ENCODE measurements at places on chromosomes 3 and 15. TPM values are rescaled to one million over a fixed set of nuclear protein-coding genes. Genes with fewer than 3 reads are reported as not detected.

GRCh38 chr3:123833398-123833785 lies 50.7 kb downstream of the MYLK start:
- DNase-seq, result no peak
- H3K4me3 ChIP-seq, result no peak overlapping the region
- no peaks in the 10 kb centered on the region for H3K27me3 ChIP-seq
- H3K36me3 ChIP-seq, result no peaks in the 10 kb centered on the region
- no peaks in the 10 kb centered on the region for H3K4me1 ChIP-seq

- no peak for DNase-seq
- no peak overlapping the region for H3K4me3 ChIP-seq
- H3K27me3 ChIP-seq, result no peaks in the 10 kb centered on the region
- H3K27ac ChIP-seq, result no peak overlapping the region
Measured at GRCh38 chr3:48711727-48712126, 5.3 kb downstream of the IP6K2 start.

GRCh38 chr3:82002986-82003642 lies 241.7 kb upstream of the GBE1 start:
- H3K4me1 ChIP-seq, result peaks cover 9% of the 10 kb centered on the region
- H3K27ac ChIP-seq, result no peak overlapping the region
- H3K27me3 ChIP-seq, result no peaks in the 10 kb centered on the region
- H3K36me3 ChIP-seq, result no peaks in the 10 kb centered on the region

DNA sequence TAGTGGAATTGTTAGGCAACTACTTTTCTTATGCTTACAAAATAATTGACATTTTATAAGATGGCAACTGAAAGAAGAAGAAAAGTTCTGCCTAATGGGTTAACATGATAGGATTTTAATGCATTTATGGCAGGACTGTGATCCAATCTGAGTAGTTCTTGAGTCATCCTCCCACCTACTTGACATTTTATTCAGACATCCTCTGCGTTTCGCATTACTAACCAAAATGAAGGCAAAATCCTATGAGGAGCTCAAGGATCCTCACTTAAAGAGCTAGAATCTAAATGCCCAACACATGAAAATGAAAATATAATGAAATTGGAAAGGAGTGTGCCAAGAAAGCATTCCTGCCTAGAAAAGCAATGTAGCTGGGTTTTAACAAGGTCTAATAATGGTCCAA lies 581.1 kb upstream of the SEMA6D start:
- no peak overlapping the region for H3K27ac ChIP-seq
- no peaks in the 10 kb centered on the region for H3K4me1 ChIP-seq
- DNase-seq, result no peak
- H3K36me3 ChIP-seq, result no peaks in the 10 kb centered on the region

GRCh38 chr3:47399016-47399415 lies 18.2 kb downstream of the PTPN23 start:
- H3K4me3 ChIP-seq, result no peak overlapping the region
- peaks cover 64% of the 10 kb centered on the region for H3K36me3 ChIP-seq
- no peak for DNase-seq
- H3K27me3 ChIP-seq, result no peaks in the 10 kb centered on the region
- no peak overlapping the region for H3K27ac ChIP-seq
- H3K4me1 ChIP-seq, result peaks cover 15% of the 10 kb centered on the region

DNA sequence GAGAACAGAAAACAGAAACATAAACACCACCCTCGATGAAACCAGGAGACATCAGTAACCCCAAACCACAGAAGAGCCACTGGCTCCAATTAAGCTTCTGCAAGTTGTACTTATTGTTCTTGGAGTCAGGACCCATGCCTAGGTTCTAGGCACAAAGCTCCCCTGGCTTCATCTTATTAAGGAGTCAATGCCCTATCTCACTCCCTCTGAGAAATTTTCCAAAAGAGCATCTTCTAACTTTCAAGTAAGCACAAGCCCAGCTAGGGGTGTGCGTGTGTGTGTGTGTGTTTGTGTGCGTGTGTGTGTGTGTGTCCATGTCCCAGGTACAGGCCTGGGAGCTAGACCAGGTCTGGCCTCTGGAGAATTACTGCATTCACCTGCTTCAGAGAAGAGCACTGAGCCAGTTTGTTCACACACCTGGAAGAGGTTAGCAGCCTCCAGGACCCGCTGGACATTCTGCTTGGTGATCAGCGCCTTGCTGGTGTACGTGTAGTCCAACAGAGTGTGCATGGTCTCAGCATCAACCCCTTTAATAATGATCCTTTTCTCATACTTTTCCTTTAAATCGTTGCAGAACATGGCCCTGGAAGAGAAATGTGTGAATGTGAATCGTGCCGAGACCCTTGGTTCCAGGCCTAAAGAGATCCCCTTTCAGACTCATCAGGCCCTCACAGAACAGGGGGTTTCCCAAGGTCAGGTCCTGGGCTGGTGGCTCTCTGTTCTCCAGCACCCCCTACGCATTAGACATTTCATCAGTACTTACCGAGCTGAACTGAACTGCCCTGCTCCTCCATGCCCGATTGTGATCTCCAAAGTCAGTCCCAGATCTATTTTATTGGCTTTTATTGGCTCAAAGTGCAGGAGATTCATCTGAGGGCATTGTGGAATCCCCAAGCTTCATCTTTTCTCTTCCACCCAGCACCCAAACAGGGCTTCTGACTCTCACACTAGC lies 27.8 kb downstream of the KLHL6 start:
- H3K27me3 ChIP-seq, result no peaks in the 10 kb centered on the region
- no peak for DNase-seq
- H3K4me1 ChIP-seq, result no peaks in the 10 kb centered on the region
- no peak overlapping the region for H3K4me3 ChIP-seq
- H3K36me3 ChIP-seq, result no peaks in the 10 kb centered on the region

GRCh38 chr3:101890716-101891115 lies 41.4 kb downstream of the NFKBIZ start:
- no peak overlapping the region for H3K27ac ChIP-seq
- no peaks in the 10 kb centered on the region for H3K36me3 ChIP-seq
- DNase-seq, result no peak
- H3K4me1 ChIP-seq, result no peaks in the 10 kb centered on the region

DNA sequence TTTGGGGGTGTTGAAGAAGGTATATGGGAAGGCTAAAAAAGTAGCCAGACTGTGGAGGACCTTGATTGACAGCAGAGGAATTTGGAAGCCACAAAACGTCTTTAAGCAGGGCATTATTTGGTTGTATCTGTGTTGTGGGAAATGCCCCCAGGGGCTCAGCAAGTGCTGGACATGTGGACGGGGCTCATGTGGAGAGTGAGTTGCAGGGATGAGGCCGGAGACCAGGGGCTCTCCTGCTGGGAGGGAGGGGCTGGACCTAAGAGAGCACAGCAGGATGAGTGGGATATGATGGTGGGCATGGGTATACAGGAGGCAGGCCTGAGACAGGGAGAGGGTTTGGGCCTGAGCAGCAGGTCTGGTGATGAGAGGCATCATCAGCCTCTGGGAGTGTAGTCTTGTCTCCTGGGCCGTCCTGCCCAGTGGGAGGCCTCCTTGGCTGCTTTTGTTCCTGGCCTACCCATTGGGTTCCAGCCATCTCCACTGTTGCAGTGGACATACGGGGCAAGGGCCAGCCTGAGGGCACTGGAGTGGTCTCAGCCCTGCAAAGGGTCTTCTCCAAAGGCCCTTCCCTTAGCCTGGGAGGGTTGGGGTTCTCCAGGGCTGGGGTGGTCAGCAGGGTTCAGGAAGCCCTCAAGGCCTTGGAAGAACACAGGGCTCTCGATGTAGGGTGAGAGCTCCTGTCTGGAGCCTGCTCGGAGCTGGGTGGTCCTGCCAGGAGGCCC lies 27.5 kb downstream of the ACAD9 start:
- H3K27me3 ChIP-seq, result no peaks in the 10 kb centered on the region
- no peak for DNase-seq
- peaks cover 18% of the 10 kb centered on the region for H3K36me3 ChIP-seq
- no peaks in the 10 kb centered on the region for H3K4me1 ChIP-seq

DNA sequence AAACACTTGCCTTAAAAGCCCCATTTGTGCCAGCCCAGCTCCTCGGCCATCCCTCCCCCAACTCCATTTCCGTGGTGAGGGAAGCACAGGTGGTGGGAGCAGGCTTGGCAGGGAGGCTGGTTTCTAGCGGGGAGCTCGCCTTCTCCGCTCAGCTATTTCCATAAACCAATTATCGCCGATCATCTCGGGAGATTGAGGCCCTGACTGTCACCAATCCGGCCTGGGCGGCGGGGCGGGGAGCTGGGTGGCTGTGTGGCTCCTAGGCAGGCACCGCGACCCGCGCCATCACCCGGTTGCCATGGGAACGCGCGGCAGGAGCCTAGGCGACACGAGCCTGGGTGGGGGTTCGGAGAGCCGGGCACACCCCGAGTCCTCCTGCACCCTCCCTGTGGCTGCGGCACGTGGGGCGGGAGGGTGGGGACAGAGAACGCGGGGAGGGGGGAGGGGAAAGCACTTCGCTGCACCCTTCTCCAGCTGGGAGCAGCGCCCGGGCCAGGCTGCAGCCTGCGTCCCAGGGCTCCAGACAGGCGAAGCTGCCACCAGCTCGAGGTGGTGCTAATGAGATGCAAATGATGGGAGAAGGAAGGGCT lies 9.3 kb downstream of the CCDC33 start:
- no peak for DNase-seq
- no peak overlapping the region for H3K4me3 ChIP-seq
- no peaks in the 10 kb centered on the region for H3K27me3 ChIP-seq
- no peaks in the 10 kb centered on the region for H3K36me3 ChIP-seq

DNA sequence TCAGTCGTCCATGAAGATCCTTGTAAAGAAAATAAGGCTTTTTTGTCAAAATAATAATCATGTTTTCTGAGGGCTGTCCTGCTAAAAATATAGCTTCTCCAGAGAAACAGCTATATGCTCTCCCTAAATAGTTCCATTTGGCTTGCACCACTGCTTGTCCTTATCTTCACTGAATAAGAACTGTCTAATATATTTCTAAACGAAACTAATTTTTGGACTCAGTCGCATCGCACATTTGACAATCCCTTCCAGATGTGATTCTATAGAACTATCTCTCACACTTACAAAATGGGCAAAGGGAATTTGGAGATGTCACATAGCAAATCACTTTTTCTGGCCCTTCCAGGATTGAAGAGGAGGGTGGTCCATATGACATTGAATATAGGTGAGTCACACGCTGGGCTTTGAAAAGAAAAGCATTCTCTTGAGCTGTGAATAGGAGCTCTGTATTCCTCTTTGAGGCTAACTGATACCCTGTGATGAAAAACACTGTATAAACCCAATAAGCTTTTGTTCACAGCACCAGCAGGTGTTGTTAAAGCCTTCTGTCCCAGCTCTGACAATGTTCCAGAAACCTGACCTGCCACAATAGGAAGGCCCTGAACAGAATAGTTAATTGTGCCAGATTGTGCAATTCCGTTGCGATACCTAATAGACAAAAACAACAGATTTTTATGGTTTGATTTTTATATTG lies 1144.2 kb downstream of the ROBO2 start:
- DNase-seq, result no peak
- no peaks in the 10 kb centered on the region for H3K36me3 ChIP-seq
- H3K27me3 ChIP-seq, result no peaks in the 10 kb centered on the region
- H3K4me1 ChIP-seq, result no peaks in the 10 kb centered on the region

DNA sequence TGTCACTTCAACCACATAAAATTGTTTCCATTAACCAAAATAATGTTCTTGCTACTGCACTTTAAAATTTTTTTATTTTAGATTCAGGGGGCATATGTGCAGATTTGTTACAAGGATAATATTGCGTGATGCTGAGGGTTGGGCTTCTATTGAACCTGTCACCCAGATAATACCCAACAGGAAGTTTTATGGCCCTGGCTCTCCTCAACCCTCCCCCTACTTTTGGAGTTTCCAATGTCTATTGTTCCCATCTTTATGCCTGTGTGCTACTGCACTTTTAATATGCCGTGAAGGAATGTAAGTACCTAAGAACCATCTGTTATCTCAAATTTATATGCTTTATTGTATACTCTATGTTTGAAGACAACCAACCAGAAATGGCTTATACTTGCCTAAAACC lies 42.0 kb upstream of the IMPG2 start:
- H3K36me3 ChIP-seq, result no peaks in the 10 kb centered on the region
- no peaks in the 10 kb centered on the region for H3K4me1 ChIP-seq
- H3K27me3 ChIP-seq, result no peaks in the 10 kb centered on the region
- no peak overlapping the region for H3K27ac ChIP-seq
- DNase-seq, result no peak

GRCh38 chr15:66894986-66895780 lies 170.2 kb upstream of the SMAD3 start:
- H3K4me1 ChIP-seq, result no peaks in the 10 kb centered on the region
- H3K36me3 ChIP-seq, result no peaks in the 10 kb centered on the region
- H3K27me3 ChIP-seq, result no peaks in the 10 kb centered on the region
- DNase-seq, result no peak

DNA sequence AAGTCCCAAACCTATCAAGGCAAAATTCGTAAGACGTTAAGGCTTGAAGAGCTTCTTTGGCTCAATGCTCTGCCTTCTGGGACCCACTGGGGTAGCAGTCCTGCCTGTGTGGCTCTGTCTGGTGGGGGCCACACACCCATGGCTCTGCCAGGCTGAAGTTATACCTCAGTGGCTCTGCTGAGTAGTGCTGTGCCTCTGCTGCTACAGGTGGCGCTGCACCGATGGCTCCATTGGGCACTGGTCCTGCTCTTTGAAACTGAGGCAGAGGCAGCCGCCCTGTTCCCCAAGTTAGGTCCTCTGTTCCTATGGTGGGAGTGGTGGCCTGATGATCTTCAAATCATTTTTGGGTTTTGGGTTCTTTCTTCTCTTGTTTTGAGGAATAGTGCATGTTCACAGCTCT lies 68.0 kb upstream of the AP4E1 start:
- no peaks in the 10 kb centered on the region for H3K36me3 ChIP-seq

GRCh38 chr15:33679061-33679460 lies 289.2 kb upstream of the CHRM5 start:
- no peak for DNase-seq
- H3K27ac ChIP-seq, result no peak overlapping the region
- H3K36me3 ChIP-seq, result no peaks in the 10 kb centered on the region
- peaks cover 22% of the 10 kb centered on the region for H3K4me1 ChIP-seq
- no peaks in the 10 kb centered on the region for H3K27me3 ChIP-seq

- H3K4me1 ChIP-seq, result peaks cover 48% of the 10 kb centered on the region
- H3K27me3 ChIP-seq, result no peaks in the 10 kb centered on the region
- no peak for DNase-seq
- peak overlapping the region; percentile 94 for H3K27ac ChIP-seq
- no peak overlapping the region for H3K4me3 ChIP-seq
- no peaks in the 10 kb centered on the region for H3K36me3 ChIP-seq
Measured at GRCh38 chr3:188951734-188952133, 220.0 kb upstream of the TPRG1 start.

SLC22A14 gene
- 0.17 TPM for total RNA-seq

HTR3C gene
- not detected for total RNA-seq

BDH1 gene
- total RNA-seq, result 47.6 TPM

TSEN2 gene
- 12.5 TPM for total RNA-seq

THPO gene
- 0.79 TPM for total RNA-seq

ADGRG7 gene
- 0.22 TPM for total RNA-seq

TRH gene
- not detected for total RNA-seq

DAPK2 gene
- total RNA-seq, result 50.3 TPM

FBLN2 gene
- 59.4 TPM for total RNA-seq

GOLGA6L7 gene
- total RNA-seq, result not detected

SCAANT1 gene
- not detected for total RNA-seq

ARHGAP31 gene
- 7.7 TPM for total RNA-seq

GOLGA6D gene
- not detected for total RNA-seq

Data from psoas muscle (tissue), 8 donors.